ENCODE measurements at places on chromosomes 2 and 18.
A peak's percentile ranks its signal among the peaks of the same experiment; 100 is the strongest.

DNA sequence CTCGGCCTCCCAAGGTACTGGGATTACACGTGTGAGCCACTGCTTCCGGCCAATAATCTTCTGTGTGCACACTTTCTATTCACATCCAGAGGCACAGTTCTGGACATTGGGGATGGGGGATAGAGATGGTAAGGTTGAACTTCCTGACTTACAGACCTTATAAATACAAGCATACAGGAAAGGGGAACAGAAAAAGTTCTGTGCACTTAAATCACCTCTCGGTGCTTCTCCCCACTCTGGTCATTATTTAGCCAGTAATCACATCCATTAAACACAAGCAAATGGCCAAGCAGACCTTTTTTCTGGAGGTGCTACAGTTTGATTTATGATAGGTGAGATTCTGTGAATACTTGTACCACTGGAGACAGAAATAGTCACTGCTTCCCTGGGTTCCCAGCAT is 110.6 kb downstream of the CRIM1 start:
- DNase-seq, result no peak

DNA sequence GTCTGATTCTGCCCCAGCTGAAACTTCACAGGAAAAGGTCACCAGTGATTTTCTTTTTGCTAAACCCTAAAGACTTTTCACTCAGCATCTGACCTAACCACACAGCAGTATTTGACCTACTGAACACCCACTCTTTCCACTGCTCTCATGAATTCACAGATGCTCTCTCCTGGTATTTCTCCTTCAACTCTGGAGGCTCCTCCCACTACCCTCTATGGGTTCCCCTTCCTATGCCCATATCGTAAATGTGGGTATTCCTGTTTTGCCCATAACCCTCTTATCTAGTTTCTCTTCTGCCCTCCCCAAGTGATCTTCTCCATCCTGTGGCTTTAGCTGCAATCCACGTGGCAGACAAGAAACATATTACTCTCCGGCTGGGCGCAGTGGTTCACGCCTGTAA is 7.6 kb downstream of the PLEKHM3 start:
- no peak for DNase-seq

- DNase-seq, result no peak
Observed at GRCh38 chr18:43650426-43650825, 373.1 kb upstream of the SYT4 start.

DNA sequence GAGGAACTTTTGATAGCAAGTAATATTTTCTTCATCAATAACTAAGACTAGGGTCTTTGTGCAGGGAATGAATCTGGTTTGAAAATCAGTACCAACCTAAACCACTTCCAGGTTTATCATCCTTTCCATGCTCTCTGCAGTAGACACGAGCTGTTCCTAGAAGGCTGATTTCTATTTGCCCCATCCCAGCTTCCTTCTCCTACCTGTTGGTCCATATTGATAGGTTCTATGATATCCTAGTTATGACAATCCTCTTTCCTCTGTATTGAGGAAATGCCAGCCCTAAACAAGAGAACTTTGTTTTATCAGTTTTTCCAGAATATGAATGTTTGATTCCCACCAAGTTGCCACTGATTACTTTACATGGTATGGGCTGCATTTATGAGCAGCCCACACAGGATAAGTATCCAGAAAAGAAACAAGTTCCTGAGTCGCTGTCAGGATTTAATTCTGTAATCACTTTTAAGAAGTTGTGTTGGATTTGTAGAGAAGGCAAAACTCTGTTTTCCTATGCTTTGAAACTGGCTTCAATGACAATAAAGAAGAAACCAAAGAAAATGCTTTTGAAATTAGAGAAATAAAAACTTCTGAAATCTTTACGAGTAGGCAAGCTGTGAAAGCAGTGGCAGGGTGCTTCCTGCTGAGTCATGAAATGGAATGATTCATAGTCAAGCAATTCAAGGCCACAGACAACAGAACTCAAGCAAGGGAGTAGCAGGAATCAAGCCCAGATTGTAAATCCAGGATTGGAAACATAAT is 37.3 kb upstream of the TANK start:
- DNase-seq, result no peak

GRCh38 chr2:68925295-68925896 is 27.3 kb downstream of the GKN2 start:
- peak; percentile 30 for DNase-seq

GRCh38 chr2:88874063-88874657 is 182.7 kb downstream of the RPIA start:
- no peak for DNase-seq

DNA sequence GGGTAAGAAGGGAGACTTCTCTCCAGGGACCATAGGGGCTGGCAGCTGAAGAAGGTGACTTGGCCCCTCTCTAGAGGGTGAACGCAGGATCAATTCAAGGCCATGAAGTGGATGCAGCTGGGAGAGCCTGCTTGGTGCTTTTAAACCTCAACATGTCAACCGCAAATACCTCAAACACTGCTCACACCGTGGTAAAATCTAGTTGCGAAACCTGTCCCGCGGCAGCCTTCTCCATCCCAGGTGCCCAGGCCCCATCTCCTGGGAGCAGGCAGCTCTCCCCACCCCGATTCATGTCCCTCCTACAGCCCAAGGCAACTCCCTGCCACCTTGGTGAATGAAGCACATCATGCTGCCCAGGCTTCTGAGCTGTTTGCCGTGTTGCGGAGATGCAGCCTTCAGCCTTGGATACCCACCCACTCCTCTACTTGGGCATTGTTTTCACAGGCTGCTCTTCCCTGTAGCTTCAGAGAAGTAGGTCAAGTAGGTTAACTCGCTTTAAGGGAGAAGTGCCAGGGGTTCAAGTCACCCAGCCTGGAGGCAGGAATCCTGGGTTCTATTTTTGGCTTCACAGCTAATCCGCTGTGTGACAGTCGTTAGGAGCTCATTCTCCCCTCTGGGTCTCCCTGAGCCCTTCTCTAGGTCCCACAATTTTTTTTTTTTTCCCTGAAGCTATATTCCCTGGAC is 6.2 kb upstream of the EFR3B start:
- no peak for DNase-seq

- no peak for DNase-seq
Observed at GRCh38 chr2:2879781-2880180, 497.8 kb downstream of the EIPR1 start.

DNA sequence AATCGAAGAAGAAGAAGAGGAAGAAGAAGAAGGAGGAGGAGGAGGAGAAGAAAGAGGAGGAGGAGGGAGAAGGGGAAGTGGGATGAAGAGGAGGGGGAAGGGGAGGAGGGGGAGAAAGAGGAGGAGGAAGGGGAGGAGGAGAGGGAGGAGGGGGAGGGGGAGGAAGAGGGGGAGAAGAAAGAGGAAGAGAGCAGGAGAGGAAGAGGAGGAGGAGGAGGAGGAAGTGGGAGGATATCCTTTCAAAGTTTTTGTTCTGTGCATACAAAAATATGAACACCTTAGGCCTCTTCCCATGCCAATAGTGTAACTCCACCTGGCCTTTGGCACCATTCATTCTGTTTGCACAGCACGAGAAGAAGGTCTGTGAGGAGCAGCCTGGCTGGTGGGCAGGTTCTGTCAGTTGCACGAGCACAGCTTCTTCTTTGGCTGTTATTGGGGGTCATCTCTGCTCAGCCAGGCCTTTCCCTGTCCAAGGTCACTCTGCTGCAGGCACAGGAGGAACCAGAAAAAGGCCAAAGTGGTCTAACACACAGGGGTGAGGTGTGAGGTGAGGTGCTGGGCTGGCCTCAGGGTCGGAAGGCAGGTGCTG is 25.8 kb upstream of the PLB1 start:
- DNase-seq, result no peak

- DNase-seq, result no peak
Observed at GRCh38 chr18:45554389-45554737, 60.9 kb upstream of the SLC14A2 start.

DNA sequence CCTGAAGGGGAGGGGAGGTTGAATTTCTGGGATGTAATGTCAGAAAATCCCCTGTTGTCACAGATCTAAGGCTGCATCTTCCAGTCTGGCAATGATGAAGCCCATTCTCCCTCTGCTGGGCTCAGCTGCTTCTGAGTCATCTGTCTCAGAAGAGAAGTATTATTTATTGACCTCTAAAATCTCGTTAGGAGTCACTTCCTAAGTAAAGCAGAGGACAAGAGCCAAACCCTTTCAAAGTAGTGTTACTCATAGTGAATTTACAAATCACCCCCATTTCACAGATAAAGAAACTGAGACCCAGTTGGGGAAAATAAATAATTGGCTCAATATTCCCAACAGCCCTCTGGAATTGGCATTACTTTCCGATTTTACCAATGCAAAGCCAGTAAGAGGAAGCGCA is 167.3 kb upstream of the SKOR2 start:
- DNase-seq, result no peak

DNA sequence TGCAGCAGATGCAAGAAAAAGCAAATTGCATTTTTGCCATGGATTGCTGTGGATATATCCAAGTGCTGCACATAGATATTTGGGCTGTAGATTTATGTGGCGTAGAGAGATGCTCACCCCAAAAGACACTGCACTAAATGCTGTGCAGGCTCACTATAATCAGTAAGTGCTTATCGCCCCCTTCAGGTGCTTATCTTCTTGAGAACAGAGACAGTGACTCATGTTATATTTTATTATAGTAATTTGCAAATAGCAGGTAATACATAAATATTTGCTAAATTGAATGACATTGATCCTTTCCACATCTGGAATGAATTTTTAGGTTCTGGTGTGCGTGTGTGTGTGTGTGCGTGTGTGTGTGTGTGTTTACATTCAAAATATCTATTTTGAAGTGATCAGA is 36.8 kb upstream of the PLEKHM3 start:
- DNase-seq, result no peak

DNA sequence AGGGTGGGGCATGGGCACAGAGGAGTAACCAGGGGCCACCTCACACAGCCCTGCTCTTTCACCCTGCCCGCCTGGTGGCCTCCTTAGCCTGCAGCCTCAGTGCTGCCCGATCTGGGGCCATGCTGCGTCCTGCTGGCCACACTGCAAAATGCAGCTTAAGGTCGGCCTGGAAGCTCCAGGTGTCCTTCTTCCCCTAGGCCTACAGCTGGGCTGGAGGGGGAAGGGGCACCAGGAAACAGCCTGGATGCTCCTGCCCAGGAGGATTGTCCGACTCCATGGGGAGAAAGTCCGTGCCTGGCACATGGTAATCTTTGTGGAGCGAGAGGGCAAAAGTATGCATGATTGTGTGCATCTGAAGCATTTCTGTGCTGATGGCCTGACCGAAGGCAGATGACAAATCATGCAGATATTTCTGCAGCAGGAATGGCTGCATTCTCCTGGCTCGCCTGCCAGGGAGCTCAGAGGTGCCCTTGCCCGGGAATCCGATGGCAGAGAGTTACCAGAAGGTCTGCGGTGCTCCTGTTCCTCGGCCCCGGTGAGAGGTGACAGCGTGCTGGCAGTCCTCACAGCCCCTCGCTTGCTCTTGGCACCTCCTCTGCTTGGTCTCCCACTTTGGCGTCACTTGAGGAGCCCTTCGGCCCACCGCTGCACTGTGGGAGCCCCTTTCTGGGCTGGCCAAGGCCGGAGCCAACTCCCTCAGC is 12.8 kb upstream of the ALPP start:
- DNase-seq, result no peak

GRCh38 chr2:15955232-15955988 is 15.1 kb downstream of the MYCN start:
- no peak for DNase-seq

GRCh38 chr2:46275995-46276394 is 21.2 kb upstream of the EPAS1 start:
- no peak for DNase-seq

- DNase-seq, result no peak
Observed at GRCh38 chr2:209473930-209474419, 50.1 kb downstream of the MAP2 start.

DNA sequence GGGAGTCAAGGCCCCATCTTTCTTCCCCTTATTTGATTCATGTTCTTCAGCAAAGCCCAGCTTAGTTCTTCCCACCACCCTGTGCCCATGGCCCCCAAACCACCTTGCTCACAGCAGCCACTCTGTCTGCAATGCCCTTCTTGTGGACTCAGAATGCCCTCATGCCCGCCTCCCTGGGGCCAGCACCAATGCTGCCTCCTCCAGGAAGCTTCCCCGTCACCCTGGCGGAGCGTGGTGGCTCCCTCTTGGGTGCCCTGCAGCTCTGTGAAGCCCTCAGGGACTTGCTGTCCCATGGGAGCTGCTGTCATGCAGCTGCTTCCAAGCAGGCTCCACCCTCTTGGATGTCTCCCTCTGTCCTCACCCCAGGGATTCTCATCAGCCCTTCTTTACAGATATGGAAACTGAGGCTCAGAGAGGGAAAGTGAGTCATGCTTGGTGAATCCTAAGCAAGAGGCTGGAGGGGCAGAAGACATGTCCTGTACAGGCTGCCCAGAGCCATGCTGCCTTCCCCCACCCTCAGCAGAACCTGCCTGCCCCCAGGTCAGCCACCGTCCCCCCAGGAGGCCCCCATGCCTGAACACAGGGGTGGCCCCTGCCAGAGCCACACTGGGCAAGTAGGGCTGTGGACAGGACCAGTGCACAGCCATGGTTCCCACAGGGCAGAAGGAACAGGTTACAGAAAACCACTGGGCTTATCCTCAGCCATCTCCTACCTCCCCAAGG is 11.8 kb upstream of the DUSP2 start:
- no peak for DNase-seq

DNA sequence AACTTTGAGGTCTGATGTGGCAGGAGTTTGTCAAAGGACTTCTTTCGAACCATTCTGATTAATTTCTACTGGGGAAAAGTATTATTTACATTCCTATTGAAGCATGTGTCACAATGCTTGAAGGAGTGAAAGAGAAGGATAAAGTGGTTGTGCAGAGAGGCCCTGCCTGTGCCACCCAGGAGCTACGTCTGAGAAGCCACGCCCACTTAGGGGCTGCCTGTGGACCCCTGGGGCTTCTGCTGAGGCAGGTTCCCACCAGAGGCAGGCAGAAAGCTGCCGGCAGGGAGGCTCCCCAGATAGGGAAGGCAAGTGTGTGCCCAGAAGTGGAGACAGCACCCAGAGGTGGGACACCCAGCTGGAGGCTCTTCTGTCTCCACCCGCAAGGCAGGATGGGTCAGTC is 47.4 kb downstream of the GBX2 start:
- no peak for DNase-seq

DNA sequence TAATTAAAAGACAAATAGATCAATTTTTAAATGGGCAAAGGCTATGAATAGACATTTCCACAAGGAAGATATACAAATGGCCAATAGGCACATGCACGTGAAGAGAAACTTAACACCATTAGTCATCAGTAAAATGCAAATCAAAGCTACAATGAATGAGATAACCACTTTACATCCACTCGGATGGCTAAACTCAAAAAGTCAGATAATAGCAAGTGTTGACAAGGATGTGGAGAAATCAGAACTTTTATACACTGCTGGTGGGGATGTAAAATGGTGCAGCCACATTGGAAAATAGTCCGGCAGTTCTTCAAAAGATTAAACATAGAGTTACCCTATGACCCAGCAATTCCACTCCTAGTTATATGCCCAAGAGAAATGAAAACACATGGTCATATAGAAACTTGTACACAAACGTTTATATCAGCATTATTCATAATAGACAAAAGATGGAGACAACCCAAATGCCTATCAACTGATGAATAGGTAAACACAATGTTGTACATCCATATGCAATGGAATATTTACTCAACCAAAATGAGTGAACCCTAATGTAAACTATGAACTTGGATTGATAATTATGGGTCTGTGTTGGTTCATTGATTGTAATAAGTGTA is 51.1 kb downstream of the SMAD7 start:
- no peak for DNase-seq
